ENCODE measurements at places on chromosomes 6 and 20.

DNA sequence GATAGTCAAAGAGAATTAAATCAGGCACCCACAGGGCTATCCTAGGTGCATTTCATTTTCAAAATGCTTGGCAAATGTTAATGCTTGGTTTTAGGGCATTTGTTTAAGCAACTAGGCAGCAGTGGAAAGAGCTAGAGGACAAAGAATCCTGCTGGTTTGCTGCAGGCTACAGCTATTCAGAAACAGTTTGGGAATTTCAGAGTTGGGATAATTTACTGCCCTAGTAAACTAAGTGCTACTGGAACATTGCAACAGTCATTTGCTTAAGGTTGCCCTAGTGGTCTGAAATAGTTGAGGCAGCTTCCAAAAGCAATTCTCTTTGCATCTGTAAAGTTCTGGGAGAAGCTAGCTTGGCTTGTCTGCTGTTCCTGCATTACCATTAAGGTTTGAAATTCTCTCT, 312.7 kb downstream of the LAMA2 start:
- no peak for DNase-seq

- DNase-seq, result no peak
These were observed 62.5 kb upstream of the TOP1 start for GRCh38 chr20:40966103-40966502.

GRCh38 chr20:40805592-40805991, 116.6 kb upstream of the MAFB start:
- no peak for DNase-seq

DNA sequence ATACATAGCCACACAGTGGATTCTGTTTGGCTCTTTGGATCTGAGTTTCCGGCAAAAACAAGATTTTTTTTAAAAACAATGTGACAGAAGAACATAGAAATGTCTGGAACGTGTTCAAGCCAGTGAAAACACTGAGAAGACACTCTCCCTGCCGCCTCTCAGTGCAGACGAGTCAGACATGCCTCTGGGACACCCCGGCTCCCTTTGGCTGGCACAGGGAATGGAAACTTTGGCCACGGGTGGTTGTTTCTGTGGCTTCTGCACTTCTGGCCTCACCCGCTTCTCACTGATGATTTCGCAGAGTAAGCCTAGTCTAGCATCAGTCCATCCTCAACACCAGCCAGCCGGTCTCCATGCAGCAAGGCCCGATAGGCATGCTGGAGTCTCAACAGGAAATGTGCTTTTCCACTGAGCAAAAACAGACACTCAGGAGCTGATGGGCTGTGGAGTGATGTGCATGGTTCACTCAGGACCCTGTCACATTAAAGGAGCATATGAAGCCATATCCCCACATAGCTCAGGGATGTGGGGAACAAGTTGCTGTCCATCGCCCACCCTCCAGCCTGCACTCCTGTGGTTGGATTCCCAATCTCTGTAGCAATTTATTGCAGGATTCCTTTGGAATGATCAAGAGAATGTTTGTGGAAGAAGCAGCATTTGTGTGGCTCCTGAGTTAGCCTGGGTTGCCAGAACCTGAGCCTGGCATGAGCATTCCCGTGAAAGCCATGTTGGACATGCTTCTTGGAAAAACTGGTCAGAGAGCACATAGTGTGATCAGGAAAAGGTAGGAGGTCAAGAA, 262.0 kb upstream of the RIN2 start:
- DNase-seq, result no peak

DNA sequence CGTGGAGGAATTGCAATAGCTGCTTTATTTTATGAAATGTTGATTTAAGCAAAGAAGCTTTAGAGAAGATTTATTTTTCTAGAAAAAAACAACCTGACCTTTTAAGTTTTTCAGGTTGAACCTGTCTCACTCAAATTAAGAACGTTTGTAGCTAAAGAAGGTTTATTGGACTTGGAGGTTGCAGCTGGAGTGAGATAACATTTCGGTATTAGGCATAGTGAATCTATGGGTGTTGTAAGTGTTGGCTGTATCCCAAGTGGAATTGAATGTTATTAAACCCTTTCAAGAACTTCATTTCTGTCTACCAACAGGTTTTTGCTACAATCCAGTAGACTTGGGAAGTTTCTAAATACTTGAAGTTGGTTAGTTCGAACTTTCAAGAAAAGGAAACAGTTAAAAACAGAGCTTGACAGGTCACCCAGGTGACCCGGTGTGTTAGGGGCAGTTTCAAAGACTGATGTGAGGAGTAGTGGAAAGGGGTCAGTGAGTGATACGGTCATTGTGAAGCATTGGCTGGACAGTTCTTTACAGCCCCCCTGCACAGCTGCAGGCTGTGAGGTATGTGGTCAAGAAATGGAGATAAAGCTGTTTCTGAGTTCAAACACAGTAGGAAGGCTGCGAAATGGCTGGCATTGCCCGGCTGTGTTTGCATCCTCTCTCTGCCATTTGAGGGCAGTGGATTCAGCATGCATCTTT, 2.4 kb upstream of the TBCC start:
- no peak for DNase-seq

- DNase-seq, result peak; percentile 8
These were observed 511.2 kb upstream of the JARID2 start for GRCh38 chr6:14734416-14735340.

DNA sequence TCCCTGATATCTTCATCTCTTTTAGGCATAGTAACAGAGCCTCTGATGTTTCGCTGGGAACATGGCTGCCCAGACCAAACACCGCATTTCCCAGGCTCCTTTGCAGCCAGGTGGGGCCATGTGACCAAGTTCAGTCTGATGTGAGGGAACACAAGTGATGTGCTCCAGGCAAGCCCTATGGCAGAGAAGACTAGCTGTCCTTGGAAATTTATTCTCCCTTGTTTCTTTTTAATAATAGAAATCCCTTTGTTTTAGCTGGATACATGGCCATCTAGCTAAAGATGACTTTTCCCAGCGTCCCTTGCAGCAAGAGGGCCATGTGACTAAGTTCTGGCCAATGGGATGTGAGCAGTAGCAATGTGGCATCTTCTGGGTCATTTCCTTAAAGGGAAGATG, 30.8 kb downstream of the SLC2A10 start:
- DNase-seq, result no peak

DNA sequence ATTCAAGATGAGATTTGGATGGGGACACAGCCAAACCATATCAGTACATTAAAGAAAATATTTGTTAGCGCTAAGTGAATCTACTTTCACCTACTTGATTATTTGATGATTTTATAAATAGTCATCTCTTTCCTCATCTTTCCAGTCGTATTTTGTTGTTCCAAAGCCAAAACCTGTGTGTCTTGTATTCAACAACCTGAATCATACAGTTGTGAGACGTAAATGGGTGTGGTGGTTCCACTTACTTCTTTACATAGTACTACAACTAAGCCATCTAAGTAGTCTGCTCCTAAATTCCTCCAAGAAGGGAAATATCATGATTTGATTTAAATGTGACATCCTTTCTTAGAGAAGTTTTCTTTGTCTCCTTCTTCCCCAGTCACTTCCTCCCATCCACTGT, 132.8 kb downstream of the ESR1 start:
- DNase-seq, result no peak

DNA sequence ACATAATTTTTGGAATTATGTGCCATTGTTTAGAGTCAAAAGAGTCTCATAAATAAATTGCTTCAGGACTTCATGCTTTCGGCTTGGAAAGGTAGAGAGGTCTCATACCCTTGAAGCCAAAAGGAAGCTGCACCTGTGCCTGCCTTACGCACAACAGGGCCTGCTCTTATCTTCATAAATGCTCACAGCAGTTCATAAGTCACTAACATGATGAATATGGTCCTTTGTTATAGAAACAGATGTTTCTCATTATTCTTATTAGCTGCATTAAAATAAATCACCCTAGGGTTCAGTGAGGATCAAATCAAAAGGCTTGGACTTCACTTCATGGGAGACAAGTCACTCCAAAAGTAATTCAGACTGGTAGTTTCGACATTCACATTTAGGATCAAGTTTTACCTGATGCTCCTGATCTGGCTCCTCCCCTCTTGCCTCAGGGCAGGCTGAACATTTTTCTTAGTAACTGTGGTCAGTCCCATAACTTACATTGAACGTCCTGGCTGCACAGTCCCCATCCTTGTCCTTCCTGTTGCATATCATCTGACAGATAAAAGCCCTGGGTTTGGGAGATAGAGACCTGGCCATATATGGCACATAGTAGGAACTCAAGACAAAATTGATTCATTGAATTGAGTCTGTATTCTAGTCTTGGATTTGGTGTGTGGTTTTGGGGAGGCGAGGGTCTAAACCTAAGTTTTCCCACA, 20.7 kb upstream of the SH3BGRL2 start:
- no peak for DNase-seq

GRCh38 chr20:17619351-17620093, 49.6 kb downstream of the DSTN start:
- no peak for DNase-seq

DNA sequence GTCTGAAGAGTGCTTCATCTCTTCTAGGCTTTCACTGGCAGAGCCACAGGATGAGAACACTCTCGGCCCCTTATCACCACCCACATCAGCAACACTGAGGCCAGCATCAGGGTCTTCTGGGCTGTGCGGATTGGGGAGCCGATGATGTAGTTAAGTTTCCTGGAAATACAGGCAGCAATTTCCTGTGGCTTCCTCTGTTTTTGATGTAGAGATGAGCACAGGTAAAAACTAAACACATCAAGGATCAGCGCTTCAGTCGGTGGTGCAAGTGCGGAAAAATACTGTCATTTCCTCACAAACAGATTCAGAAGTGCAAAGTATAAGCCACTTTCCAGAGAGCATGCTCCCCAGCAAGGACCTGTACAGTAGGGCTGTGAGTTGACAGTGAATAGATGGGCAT, 62.6 kb downstream of the BACH2 start:
- no peak for DNase-seq

GRCh38 chr6:16761471-16762267, 409 bp upstream of the ATXN1 start:
- peak; percentile 85 for DNase-seq

- no peak for DNase-seq
These were observed 116.3 kb upstream of the FKBP1C start for GRCh38 chr6:63094947-63095346.

DNA sequence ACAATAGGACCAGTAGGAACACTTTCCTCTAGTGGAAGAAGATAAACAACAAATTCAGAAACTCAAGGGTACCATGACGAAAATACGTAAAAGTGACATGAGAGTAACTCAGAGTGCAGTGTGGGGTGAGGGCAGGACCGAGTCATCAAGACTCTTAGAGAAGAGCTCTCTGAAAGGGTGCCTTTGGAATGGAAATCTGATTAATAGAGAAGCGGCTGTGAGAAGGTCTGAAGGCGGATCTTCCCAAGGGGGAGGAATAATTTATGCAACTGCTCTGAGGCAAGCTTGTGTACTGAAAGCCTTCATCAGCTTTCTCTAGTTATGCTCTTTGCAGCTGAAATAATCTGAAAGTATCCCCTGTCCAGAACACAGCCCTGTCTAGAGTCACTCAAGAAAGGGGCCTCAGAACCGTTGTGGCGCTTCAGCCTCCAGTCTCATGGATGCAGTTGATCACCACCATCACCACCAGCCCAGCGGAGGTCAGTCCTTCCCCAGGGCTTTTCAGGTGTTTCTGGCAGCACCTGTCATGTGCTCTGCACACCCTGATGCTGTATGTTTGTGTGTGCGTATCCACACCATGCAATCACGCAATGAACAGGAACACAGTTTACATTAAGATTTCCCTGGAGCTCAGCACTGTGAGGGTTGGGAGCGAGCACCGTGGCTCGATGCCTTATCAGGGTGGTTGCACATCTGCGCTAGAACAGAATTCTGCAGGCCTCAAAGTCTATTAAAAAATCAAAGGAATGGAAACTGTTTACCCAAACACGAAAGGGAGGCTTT, 396.5 kb downstream of the SMOC2 start:
- DNase-seq, result no peak

GRCh38 chr20:41619360-41620100, 1.4 kb upstream of the CHD6 start:
- no peak for DNase-seq

DNA sequence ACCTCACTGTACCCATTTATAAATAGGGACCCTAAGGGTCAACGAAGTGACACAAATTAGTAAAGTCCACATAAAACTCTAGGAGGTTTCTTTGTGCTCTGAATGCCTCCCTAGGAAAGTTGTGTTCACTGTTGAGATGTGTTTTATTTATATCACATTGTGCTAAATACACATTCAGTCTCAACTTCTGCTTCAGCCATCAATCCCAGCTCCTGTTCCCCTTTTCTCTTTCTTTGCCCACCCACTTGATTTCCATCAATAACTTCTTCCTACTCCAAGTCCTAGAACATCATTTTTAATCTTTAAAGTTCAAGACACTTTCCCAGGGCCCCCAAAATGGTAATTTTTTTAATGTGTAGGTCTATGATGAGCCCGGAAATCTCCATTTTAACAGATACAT, 208.3 kb upstream of the RAB32 start:
- no peak for DNase-seq

DNA sequence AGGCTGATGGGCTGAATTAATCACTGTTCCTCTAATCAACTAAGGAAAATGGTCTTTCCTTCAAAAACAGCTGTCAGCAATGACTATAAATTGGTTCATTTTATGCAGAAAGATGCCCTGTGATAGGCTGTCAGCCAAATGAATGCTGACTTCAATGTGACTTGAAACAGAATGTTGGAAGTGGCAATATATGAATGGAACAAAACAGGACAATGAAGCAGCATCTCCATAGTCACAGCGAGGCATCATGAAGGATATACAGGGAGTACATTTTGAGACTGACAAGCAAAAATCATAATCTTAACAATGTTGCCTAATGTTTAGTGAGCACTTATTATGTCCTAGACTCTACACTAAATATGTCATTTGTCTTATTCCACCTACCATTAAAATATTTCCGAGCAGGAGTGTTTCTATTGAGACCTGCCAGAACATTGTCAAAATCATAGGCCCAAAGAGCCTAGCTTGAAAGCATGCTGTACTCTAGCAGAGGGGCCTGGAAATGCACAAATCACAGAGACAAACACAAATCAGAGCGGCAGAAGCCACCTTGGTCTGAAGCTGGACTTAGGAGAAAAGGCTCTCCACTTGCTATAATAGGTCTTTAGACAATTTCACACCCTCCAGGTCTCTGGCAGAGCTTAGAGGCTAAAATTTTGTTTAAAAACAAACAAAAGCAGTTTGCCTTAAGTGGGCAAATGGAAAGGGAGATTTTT, 63.3 kb downstream of the FAM50B start:
- DNase-seq, result no peak

DNA sequence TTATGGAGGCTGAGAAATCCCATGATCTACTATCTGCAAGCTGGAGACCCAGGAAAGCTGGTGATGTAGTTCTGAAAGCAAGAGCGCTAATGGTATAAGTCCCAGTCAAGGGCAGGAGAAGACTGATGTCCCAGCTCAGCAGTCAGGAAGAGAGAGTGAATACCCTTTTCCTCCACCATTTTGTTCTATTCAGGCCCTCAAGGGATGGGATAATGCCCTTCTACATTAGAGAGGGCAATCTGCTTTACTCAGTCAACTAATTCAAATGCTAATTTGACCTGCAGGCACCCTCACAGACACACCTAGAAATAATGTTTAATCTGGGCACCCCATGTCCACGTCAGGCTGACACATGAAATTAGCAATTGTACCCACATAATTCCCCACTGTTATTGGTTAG, 10.8 kb upstream of the FYN start:
- DNase-seq, result no peak

Data from amniotic stem cell (primary cell).